Amniotic epithelial cell (primary cell): ENCODE measurements at places on chromosomes 1 and 21.

DNA sequence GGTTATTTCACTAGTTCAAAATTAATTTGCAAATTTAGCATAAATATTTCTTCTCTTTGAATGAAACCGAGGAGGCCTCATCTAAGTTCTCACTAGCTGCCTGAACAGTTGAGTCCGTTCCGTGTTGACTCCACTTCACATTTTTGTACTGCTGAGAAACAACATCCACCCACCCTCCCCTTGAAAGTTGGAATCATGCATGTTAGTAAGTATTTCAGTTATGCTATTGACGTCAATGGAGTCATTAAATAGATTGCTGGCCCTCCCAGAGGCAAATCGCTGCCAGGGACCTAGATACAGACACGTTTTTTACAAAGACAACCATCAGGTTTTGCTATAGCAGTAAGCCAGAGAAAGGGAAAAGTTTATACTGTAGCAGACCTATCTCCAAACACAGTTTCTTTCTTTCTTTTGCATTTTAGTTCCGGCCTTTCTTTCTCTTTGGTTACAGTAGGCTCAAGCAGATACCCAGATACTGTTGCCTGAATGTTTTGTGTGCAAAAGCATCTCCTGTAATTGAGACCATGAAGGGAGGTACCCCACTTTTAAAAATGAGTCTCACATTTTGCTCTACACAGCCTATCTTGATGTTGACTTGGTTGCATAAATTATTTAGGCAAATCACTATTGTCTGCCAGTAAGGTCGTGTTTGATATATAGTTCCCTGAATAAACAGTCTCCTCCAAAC, 262.6 kb upstream of the SGIP1 start:
- peak; percentile 100 for DNase-seq

DNA sequence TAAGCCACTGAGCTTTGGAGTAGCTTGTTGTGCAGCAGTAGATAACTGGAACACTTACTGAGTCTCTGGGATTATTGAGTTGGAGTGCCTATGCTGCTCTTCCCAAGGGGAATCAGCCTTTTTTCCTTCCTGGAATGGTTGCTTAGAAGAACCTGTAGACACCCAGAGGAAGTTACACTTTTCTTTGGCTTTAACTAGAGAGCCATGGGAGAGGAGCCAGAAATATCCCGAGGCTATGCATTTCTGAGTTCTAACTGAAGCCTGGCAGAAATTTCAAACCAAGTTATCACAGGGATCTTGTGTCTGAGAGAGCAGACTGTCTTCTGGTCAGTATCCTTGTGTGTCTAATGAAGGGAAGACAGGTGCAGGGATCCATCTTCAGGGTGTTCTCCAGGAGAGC, 28.3 kb downstream of the LAMC1 start:
- no peak for DNase-seq

GRCh38 chr21:15749861-15750159, 20.0 kb downstream of the USP25 start:
- peak; percentile 54 for DNase-seq

DNA sequence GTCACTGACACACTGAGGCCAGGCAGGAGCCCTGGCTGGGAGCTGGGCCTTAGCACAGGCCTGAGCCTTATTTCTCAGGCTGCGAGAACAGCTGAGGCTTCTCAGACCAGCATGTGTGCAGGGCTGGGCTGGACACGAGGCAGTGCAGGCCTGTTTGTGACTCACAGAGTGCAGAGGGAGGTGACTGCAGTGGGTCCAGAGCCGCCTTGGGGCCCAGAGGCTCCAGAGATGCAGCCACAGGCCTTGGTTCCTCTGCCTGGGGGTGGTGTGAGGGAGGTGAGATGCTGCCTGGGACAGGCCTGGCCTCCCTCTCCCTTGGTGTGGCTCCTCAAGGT, 61.2 kb upstream of the ETV3 start:
- no peak for DNase-seq

GRCh38 chr1:205954819-205955404, 11.7 kb upstream of the SLC26A9 start:
- no peak for DNase-seq

DNA sequence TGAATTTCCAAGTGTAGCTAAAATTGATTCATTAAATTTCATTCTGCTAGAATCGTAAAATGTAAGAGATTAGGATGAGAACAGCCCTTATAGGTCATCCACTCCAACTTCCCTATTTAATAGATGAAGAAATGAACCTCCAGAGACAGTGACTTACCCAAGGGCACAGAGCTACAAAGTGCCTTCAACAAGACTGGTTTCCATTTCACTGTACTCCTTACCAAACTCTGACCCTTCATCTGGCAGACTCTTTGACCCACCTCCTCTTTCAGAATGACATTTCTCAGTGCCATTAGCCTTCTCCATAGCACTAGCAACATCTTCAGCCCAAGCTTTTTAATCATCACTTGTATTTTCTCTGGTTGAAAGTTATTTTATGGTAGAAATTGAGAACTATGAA, 161.3 kb downstream of the NEK7 start:
- DNase-seq, result no peak

GRCh38 chr1:179938752-179939151, 15.9 kb upstream of the CEP350 start:
- DNase-seq, result peak; percentile 87

GRCh38 chr1:90308421-90308820, 313.5 kb downstream of the ZNF326 start:
- no peak for DNase-seq

GRCh38 chr1:58989845-58990244, 206.0 kb upstream of the JUN start:
- DNase-seq, result no peak

DNA sequence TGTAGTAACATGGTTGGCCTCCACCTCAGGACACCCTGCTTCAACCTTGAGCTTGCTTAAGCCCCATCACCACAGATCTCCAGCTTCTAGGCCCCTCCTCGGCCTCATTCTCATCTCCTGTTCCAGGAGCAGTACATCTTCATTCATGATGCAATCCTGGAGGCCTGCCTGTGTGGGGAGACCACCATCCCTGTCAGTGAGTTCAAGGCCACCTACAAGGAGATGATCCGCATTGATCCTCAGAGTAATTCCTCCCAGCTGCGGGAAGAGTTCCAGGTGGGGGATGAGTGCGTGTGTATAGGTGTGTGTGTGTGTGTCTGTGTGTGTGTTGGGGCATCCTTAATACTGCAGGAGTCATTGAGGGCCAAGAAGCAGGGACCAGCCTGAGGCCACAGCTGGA, 79.6 kb downstream of the PTPRU start:
- no peak for DNase-seq

- DNase-seq, result no peak
Observed at GRCh38 chr1:208105756-208106155, 138.4 kb downstream of the PLXNA2 start.

GRCh38 chr1:221138516-221138915, 259.3 kb downstream of the HLX start:
- DNase-seq, result no peak

DNA sequence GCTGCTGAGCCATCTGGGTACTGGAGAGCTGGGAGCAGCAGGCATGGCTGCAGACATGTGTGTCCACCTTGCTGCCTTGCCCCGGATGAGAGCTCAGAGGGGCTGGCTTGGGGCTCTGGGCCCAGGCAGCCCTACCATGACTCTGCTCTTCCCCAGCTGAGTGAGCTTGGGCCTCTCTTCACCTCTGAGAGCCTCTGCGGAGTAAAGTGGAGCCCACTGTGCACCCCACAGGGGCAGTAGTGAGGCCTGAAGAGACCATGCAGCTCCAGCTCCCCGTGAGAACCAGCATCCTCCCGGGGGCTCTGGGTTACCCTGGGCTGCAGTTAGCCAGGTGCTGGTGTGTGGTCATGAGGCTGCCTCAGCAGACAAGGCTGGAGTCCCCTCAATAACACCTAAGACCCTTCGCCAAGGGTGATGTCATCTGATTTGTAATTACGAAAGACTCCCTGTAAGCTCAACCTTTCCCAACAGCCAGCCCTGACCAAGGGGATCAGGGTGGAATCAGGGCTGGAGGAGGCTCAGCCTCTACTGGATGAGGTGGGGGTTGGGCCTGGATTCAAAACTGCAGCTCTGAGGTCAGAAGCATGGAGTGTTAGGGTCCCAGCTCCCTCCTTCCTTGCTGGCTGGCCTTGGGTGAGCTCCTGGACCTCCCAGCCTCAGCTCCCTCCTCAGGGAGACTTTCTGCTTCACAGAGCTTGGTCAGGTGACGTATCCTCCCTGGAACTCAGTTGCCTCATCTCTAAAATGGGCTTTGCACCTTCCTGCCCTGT, 308.0 kb downstream of the MATN1 start:
- DNase-seq, result no peak

- DNase-seq, result peak; percentile 44
Observed at GRCh38 chr1:182430263-182431068, 19.5 kb upstream of the RGSL1 start.

- peak; percentile 51 for DNase-seq
Observed at GRCh38 chr1:150168960-150169601, 19.4 kb downstream of the PLEKHO1 start.

- peak; percentile 62 for DNase-seq
Observed at GRCh38 chr1:97190326-97190725, 468.7 kb downstream of the PTBP2 start.

GRCh38 chr1:226862890-226863289, 7.5 kb upstream of the PSEN2 start:
- peak; percentile 65 for DNase-seq

- peak; percentile 40 for DNase-seq
Observed at GRCh38 chr1:17919525-17920439, 164.6 kb downstream of the ACTL8 start.

DNA sequence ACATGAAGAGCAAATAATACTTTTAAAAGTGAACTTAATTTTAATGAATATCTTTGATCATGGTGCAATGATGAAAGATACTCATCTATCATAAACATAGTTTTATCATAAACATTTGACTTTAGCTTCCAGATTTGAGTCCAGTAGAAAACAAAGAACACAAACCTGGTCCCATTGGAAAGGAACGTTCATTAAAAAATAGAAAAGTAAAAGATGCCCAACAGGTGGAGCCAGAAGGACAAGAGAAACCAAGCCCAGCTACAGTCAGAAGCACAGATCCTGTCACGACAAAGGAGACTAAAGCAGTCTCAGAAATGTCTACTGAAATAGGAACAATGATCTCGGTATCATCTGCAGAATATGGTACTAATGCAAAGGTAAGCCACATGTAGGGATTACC, 55.6 kb upstream of the MYOCOS start:
- DNase-seq, result no peak

GRCh38 chr1:66399888-66400529, 133.9 kb upstream of the SGIP1 start:
- peak; percentile 21 for DNase-seq

DNA sequence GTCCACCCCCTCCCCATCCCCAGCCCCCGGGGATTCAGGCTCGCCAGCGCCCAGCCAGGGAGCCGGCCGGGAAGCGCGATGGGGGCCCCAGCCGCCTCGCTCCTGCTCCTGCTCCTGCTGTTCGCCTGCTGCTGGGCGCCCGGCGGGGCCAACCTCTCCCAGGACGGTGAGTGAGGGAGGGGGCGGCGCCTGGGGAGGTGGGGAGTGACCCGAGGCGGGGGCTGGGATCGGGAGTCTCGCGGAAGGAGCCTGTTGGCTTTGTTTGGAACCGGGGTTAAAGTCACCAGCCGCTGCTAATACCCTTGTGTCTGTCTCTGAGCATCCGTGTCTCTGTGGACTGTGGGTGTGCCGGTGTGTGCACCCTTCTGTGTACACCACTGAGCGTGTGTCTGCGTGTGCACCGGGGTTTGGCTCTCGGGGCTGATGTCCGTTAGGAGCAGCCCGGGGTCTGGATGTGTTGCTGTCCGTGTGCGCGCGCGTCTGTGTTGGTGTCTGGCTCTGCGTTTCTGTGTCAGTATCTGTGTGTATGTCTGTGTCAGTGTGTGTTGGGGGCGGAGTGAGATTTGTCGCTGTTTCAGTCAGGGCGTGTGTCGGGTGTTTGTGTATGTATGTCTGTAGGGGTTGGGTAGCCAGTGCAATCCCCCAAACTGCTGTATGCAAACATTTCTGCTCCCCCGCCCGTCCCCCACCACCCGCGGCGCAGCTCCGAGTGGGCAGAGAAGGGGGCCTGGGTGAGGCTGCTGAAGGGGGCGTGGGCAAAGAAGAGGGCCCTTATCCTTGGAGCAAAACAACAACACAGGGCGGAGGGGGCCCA, 480 bp downstream of the CADM3 start:
- DNase-seq, result peak; percentile 19

GRCh38 chr1:1510912-1511532, 940 bp upstream of the ATAD3A start:
- DNase-seq, result peak; percentile 13

GRCh38 chr1:43879414-43879813, 54.2 kb upstream of the ARTN start:
- DNase-seq, result peak; percentile 23

DNA sequence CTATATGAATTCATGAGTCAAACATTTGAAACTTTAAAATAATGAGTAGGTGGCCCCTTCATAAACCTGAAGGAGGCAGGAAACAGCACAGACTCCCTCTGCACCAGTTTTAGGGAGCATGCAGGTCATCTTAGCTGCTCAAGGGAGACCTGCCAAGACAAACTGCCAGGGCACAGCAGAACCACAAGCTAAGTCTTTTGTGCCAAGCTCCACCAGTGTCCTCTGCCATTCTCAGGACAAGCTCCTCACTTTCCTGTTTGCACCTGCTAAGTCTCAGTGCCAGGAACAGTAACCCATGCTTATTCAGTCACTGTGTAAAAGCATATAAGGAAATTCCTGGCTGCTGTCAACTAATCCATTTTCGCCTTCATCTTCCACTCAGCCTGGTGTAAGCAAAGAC, 368.9 kb downstream of the SEC16B start:
- no peak for DNase-seq

- DNase-seq, result peak; percentile 42
Observed at GRCh38 chr1:66752000-66752592, at the start of gene DYNLT5. DYNLT5 (plus strand) TSS chr1:66752459; CDS start chr1:66754659, 2,200 bp downstream.
